Stimulated activated CD4-positive, alpha-beta T cell treated with anti-CD3 and anti-CD28 coated beads, Interleukin-1b, Interleukin-23, amount 100 ng/mL, for 48 hours (primary cell): ENCODE measurements at places on chromosomes 12 and 14.

GRCh38 chr14:38291681-38292467 is 36.0 kb upstream of the CLEC14A start:
- DNase-seq, result no peak

- DNase-seq, result no peak
Measured at GRCh38 chr12:115408642-115409041, 724.7 kb upstream of the TBX3 start.

GRCh38 chr14:74840603-74841030 is 35.3 kb downstream of the PROX2 start:
- no peak for DNase-seq

DNA sequence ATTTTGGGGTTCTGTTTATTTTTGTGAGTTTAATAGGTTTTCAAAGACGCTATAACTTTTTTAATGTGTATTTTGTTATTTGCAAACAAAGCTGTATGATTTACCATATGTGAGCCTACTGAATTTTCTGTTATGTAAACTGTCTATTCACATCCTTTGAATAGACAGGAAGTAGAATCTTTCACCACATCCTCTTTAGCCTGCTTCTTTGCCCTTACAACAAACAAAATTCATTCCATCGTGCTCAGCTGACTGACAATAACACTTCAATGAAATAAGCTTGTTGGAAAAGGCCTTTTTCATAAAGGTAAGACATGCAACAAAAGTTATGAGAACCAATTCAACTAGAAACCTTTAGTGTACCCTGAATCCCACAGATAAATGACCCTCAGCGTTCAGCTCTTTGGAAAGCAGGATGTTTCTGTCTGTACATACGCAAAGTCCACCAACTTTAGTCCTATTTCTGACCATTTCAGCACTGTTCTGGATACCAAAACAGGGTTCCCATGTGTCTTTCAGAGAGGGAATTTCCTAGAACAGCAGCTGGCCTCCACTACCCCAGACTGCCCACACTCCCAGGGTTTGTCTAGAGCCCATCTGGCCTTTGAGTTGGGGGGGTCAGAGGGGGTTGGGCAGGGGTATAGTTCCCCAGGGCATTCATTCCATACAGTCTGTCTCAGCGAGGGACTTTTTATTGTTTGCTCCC is 71.3 kb downstream of the DUSP6 start:
- no peak for DNase-seq

DNA sequence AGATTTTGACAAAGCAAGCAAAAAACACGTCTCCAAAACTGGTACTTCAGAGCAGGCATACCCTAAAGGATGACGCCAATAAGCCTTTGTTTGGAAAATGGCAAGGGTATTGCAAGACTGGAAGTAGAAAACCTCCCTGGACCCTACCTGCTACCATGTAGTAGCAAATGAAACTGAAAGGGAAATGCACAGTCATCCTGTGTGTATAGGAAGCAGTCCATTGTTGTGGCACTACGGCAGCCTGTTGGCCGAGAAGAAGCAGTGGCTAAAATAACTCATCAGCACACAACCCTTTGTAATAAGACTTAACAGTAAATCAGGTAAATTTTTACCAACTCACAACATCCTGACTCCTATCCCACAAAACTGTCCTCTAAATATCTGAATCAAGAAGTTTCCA is 386.4 kb downstream of the RGS6 start:
- DNase-seq, result no peak

DNA sequence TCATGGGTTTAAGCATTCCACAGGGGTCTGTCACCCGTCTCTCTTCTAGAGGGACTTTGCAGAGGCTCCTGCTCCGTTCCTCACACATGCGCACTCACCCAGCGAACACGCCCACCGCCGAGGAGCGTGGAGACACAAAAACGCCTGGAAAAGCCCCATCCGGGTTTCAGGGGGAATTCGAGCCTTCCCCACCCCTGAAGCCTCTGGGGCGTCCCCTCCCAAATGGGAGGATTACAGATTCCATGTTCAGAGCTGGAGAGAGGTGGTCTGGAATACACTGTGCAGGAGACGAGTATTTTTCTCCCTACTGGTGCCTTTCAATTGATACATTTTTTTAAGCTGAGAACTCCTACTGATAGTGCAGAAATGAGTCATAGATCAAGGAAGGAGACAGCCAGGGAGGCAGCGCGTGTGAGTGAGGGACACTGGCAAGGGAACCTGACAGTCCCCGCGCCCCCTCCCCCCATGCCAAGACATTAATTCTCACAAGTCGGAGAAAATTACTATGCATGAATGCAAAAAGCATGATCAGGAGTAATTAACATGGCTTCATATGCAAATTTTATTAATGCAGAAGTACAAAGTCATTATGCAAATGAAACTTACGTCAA is 36.9 kb downstream of the BCL11B start:
- DNase-seq, result peak; percentile 85

DNA sequence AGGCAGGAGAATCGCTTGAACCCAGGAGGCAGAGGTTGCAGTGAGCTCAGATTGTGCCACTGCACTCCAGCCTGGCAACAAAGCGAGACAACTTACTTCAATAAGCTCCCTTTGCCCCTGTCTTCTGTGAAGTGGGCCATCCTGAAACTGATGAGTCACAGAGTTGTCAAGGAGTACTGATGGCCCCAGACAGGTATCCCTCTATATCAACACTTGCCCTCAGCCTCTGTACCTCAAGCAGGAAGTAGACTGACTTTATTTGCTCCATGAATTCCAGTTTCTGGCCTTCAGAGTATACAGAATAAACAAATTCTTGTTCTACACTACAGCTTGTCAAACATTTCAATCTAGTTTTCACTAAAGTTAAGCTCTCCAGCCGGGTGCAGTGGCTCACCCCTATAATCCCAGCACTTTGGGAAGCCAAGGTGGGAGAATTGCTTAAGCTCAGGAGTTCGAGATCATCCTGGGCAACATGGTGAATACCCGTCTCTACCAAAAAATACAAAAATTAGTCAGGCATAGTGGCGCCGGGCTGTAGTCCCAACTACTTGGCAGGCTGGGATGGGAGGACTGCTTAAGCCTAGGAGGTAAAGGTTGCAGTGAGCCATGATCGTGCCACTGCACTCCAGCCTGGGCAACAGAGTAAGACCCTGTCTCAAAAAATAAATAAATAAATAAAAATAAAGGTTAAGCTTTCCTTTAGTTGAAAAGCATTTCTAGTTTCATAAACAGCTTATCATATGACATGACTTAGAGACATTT is 16.4 kb upstream of the LRP10 start:
- no peak for DNase-seq
